Caki2 (cell line): ENCODE measurements at places on chromosomes 7 and 10. TPM values are rescaled to one million over a fixed set of nuclear protein-coding genes. Genes with fewer than 3 reads are reported as not detected.

DNA sequence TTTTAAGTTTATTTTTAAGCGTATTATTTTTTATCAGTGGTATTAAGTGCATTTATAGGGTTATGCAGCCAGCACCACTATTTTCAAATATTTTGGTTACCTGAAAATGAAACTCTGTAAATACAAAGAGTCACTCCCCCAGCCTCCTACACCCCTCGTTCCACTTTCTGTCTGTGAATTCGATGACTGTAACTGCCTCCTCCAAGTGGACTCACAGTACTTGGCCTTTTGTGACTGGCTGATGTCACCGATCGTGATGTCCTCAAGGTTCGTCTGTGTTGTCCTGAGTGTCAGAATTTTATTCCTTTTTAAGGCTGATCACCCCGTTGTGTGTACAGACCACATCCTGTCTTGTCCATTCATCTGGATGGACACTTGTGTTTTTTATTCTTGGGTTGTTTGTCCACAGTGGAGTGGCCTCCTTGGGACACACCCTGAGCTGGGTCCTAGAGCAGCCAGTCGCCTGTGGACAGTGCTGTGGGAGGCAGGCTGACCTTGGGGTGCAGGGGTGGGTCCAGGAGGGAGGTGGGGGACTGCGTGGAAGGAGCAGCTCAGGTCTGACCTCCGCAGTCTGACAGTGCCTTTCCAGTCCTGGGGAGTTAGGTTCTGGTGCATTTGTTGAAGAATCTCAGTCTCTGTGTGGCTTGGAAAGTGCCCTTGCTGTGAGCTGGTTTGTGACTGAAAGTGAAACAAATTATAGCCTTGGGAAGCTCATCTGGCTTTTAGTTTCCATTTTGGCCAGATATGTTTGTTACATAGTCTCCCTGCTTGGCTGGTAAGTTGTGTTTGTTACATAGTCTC, 6.9 kb downstream of the MTG1 start:
- DNase-seq = no peak

DNA sequence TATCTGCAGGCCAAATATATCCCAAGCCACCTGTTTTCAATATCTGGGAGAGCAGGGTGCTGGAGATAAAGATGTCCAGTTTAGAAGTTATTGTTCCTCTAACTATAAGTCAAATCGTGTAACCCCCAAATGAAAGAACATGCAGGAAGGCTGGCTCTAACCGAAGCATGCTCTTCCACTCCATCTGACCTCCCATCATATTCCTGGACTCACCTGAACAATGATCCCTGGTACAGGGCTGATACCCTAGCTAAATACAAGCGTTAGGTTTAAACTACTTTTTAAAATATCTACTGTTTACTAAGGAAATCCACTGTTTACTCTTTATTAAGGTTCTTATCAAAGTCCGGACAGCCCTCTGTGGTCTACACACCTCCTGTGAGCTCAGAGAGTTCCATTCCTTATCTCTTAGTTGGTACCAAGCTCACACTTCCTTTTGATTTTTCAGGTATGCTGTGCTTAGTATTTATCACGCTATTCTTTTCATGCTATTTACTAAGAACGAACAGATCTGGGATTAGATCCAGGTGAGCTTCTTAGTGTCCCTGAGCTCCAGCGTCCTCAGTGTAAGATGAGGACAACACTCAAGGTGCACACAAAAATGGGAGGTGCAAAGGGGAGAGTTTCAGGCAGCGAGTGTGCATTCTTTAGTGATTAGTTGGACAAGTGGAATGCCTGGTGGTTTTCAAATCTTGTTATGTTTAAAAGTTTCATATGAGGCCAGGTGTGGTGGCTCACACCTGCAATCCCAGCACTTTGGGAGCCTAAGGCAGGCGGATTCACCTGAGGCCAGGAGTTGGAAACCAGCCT, 23.6 kb upstream of the COBL start:
- DNase-seq = no peak

GRCh38 chr10:63491588-63492316, 26.0 kb upstream of the JMJD1C start:
- DNase-seq = no peak

DNA sequence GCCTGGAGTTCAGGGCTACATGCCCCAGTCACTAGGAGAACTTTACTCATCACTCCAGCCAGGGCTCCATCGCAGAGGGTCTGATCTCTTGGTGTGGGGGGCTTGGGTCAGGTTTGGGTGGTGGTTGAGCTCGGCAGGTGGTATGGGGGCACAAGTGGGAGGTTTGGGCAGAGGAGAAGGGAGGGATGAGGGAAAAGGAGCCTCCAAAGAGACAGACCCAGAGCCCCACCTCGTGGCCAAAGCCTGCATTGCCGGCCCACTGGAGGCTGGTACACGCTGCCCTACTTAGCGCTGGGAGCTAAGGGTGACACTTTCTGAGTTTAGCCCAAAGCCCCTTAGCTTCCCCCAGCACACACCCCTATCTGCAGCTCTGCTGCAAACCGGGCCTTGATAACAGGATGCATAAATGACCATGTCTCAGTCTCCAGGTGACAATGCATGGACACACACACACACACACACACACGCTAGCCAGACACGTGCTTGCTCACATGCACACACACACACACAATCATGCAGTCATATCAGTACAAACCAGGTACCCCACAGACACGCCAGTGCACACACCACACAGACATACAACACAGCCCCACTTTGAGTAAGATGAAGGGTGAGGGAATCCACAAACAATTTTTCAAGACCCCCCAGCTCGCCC, 14.7 kb downstream of the LZTS2 start:
- peak; percentile 66 for DNase-seq

Gene SPDYE17
- total RNA-seq = not detected in 2 replicates

Gene ANKRD1
- total RNA-seq = 30.7 and 34.4 TPM in 2 replicates

Gene CTTNBP2
- not detected in 2 replicates for total RNA-seq

DNA sequence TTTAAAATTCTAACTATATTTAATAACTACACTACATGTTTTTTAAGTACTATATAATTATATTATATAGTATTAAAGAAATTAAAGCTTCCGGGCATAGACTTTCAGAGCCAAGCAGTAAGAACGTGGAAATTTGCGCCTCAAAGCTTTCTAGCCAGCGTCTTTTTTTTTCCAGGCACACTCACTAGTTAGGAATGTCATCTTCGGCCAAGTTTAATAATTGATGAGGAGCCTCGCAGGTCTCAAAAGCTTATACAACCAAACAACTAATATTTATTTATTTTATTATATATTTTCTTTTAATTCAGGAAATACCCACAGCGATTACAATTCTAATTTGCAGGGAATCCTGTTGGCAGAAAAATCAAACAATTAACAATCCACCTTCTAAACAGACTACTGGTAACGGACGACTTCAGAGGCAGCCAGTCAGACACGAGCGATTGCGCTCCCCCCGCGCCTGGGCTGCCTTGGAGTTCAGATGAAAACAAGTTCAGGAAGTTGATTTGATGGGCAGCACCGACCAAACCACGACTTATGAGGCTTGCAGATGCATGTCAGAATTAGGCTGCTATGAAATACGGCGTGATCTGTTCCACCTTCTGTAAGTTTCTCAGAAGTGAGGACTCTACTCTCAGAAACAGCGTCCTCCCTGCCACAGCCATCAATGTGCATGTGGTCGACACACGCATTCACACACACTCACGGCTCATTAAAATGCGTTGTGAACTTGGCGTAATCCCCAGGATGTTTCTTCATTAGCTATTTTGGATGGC, 431.8 kb upstream of the MGMT start:
- peak; percentile 75 for DNase-seq

Gene BEND7
- total RNA-seq = 12.7 and 13.3 TPM in 2 replicates

Gene MRLN
- total RNA-seq = not detected in 2 replicates

- DNase-seq = no peak
These were observed 123.0 kb upstream of the WNT16 start for GRCh38 chr7:121205777-121206176.

Gene SORBS1
- total RNA-seq = 2.7 and 3.4 TPM in 2 replicates

DNA sequence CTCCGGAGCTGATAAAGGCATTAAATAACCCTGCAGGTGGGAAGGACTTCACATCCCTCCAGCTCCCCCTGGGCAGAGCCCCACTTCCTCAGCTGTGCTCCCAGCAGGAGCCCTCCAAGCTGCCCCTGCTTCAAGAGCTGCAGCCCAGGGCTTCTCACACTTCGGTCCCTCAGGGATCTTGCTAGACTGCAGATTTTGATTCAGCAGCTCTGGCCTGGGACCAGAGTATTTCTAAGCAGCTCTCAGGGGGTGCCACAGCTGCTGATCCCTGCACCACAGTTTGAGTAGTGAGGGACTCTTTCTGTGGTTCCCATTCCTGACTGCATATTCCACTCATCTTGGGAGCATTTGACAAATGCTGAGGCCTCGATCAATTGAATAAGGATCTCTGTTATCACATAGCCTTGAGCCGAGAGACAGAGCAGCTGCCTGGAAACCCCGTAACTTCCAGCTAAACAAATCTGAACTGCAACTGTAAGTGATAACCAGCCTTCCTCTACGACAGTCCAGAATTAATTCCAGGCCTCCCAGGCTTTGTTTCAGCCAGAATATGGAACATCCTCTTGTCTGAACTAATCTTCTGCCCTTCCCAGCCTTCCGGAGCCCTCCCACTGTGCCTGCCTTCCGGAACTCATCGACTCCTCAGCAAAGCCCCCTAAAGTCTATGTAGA, 161.4 kb downstream of the CCDC3 start:
- no peak for DNase-seq

DNA sequence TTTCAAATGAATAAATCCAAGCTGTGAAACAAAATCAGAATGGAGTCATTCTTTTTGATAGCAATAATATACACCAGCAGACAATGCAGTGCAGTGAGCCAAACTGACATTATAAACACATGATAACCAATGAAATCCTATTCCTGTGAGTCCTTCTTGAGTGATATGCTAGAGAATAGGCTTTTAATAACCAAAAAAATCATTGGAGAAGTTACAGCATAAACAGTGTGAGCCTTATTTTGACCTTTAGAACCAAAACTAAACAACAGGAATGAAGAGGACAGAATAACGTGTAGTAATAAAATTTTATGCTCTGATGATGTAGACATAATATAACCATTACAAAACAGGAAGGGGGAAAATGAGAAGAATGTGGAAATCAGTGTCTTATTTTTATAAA, 8.7 kb downstream of the HUS1 start:
- no peak for DNase-seq

- DNase-seq = no peak
These were observed 957.8 kb downstream of the GATA3 start for GRCh38 chr10:9012312-9012711.

DNA sequence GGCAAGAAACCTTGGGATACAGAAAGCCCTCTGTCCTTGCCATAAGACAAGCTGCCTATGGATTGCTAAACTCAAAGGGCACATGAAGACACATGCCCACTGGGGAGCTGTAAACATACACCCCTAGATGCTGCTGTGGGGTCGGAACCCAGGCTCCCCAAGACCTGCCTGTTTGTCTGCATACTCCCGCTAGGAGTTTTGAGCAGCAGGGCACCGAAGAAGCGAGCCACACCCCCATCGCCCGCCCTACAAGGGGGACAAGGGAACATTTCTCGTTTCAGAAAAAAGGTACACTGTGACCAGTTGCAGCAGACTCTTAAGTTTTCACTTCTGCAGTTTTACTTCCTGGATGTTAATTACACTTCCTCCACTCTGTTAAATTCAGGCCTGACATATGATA, 680.2 kb upstream of the GHITM start:
- DNase-seq = no peak

DNA sequence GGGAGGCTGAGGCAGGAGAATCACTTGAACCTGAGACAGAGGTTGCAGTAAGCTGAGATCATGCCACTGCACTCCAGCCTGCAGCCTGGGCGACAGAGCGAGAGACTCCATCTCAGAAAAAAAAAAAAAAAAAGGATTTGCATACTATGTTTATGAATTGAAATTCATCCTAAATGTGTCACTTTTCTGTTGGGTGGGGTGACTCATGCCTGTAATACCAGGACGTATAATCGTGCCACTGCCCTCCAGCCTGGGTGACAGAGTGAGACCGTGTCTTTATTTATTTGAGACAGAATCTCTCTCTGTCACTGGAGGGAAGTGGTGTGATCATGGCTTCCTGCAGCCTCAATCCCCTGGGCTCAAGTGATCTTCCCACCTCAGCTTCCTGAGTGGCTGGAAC, 5.8 kb downstream of the ZNF212 start:
- peak; percentile 36 for DNase-seq

Gene GPC2
- 1.4 and 1.6 TPM in 2 replicates for total RNA-seq

DNA sequence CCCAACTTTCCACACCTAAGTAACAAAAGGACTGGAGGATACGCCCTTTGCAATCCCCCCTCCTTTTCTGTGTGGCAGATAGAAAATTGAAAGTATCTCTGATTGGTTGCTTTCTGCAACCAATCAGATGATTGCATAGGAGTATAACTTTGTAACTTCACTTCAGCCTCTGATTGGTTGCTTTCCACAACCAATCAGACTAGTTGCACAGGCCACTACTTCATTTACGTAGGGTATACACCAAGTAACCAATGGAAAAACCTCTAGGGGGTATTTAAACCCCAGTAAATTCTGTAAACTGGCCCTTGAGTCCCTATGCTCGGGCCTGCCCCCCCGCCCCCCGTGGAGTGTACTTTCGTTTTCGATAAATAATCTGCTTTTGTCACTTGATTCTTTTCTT, 1080.4 kb downstream of the CNTNAP2 start:
- DNase-seq = peak; percentile 82

Gene COMMD3
- total RNA-seq = 70.6 and 91.7 TPM in 2 replicates

Gene CPA2
- not detected in 2 replicates for total RNA-seq

Gene TAS2R3
- total RNA-seq = not detected in 2 replicates

- no peak for DNase-seq
These were observed 114.6 kb downstream of the PRPF18 start for GRCh38 chr10:13701157-13701919.

Gene PMS2
- 23.9 and 25.2 TPM in 2 replicates for total RNA-seq

Gene LDB1
- 14.9 and 22.7 TPM in 2 replicates for total RNA-seq

Gene FFAR4
- total RNA-seq = not detected in 2 replicates

Gene NPFFR1
- not detected in 2 replicates for total RNA-seq

Gene XRCC2
- 0.98 and 2.6 TPM in 2 replicates for total RNA-seq
